ENCODE measurements at places on chromosomes 5 and 9.

DNA sequence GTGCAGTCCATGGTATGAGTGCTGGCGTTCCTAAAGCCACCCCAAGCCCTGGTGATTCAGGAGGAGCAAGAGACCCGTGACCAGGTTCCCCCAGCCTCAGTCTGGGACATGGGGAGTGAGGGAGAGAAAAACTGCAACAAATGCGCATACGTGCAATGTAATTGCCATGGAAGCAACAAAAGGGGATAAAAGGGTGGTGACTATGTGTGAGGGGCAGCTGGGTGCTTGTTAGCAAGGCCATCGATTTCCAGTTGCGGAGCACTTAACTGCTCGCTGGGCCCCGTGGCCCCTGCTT is 709 bp upstream of the SH3PXD2B start:
- DNase-seq = no peak

- DNase-seq = no peak
Observed at GRCh38 chr5:73805449-73805848, 179.5 kb downstream of the ARHGEF28 start.

DNA sequence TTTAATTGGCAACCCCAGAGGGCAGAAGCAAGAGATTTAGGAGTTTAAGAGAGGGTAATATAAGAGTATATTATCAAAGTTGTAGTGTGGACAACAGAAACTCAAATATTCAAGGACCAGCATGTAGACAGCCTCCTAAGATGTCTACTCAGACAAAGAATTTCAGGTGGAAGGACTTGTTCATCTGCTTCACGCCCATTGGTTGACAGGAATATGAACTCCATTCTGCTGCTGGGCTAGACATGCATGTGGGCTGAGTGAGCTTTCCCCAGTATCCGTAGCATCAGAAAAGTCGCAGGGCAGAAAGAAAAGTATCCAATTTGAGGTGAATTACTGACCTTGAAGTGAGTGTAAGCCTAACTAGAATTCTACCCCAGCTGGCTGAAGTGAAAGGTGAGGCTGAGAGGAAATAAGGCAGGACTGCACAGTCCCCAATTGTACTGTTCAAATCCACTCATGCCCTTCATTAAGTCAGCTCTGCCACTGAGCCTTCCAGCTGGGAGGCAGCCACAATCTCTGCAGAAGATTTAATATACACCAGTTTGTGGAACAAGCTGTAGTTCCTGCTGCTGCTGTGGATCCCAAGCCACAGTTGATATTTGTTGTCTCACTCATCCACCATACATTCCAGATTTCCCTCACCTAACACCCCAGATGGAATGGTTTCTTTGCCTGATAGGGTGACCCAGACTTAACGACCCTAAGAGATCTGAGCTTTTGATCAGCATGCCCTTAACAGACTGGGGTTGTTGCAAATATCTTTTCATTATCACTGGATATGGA is 41.2 kb downstream of the PDCD1LG2 start:
- DNase-seq = no peak

DNA sequence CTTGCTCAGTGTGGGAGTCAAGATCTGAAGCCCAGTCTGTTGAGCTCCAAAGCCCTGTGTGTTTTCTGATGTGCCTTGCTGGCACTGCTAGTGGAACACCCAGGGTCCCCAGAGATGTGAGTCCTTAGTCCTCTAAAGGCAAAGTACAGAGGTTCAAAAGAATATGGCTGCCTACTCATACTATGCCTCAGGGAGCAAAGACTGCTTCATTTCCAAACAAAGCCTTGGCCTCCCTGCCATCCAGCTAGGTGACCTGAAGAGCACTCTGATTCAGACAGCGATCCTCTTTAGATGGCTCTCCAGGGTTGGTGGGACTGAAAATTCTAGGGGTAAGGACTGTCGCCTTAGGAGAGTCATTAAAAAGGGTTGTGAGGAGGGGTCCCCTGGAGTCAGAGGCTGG is 2.0 kb downstream of the PRLR start:
- DNase-seq = no peak

DNA sequence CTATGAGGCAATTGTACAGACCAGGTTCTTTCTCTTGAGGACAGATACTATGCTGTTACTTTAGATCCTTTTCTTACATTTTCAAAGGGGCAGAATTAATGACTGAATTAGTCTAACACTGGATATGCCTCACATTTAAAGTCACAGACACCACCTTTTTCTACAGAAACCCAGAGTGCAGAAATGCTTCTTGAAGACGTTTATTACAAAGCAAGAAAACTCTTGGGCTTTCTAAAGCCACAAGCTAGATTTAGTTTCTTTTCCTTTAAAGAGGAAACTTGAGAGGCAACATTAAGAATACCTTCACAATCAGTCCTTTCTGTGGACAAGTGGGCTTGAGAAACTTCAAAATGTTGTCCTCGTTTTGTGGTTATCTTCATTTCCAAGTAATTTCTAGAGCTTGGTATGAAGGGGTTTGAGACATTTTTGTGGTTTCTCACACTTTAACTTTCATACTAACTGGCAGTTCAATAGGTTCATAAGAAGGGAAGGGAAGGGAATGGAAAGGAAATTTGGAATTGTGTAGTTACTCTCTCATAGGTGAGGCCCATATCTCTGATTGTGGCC is 527.4 kb downstream of the RASEF start:
- DNase-seq = no peak

GRCh38 chr5:132418881-132419280 is 49.4 kb downstream of the SLC22A5 start:
- no peak for DNase-seq

- DNase-seq = no peak
Observed at GRCh38 chr9:126879288-126879687, 18.8 kb downstream of the ZBTB34 start.

- DNase-seq = no peak
Observed at GRCh38 chr9:127726871-127727270, 8.2 kb downstream of the TOR2A start.
